ENCODE measurements at places on chromosomes 7 and 10. TPM values are rescaled to one million over a fixed set of nuclear protein-coding genes. Genes with fewer than 3 reads are reported as not detected.

DNA sequence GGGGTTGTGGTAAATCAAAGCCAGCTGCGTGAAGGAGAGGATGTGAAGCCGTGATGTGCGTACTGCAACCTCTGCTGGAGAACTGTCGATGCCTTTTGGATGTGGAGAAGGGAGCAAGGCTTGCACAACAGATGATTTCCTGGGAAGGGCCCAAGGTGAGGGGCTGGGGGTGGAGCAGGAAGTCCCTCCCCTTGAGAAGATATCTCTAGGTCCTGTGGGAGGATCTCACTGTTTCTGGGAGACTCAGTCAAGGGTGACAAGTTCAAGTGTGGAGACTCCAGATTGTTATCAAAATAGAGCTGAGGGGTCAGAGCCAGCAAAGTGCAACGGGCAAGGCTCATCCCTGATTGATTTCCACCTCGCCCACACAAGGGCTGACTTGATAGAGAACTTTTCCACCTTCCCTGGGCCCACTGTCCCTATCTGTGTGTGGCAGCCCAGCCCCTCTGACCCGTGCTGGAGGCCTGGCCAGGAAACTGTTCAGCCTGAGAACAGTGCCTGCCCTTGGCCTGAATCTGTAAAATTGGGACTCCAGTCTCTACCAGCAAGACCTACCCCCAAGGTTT, 55.0 kb downstream of the COL13A1 start:
- no peak for DNase-seq

DNA sequence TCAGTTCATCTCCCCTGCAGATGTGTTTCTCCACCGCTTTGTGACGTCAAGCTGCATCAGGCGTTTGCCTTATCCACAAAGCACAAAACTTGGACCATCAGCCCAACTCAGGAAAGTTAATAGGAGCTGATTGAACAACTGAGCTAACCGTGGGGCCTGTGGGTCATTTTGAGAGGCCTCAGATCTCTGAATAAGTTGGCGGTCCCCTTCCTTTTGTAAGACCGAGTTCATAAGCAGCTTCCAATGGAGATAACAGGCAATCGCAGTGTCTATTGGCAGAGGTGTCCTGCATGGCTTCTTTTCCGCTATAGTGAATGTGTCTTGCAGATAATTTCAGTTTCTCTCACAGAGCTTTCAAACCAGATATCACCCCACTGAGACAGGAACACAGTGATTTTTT, 154.0 kb downstream of the SORCS1 start:
- DNase-seq = no peak

DNA sequence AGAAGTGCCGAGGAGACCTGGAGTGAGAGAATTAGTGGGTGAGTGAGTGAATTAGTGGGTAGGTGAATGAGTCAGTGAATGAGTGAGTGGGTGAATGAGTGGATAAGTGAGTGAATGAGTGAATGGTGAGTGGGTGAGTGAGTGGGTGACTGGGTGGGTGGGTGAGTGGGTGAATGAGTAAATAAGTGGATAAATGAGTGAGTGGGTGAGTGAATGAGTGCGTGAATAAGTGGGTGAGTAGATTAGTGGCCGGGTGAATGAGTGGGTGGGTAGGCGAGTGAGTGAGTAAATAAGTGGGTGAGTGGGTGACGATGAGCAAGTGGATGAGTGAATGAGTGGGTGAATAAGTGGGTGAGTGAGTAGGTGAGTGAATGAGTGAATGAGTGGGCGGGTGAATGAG, 243.7 kb upstream of the MGMT start:
- DNase-seq = no peak

The SPDYE2 gene
- not detected for total RNA-seq

GRCh38 chr10:59962756-59963155, 56.4 kb upstream of the CCDC6 start:
- no peak for DNase-seq

The SEMA3D gene
- total RNA-seq = 5.5 TPM

GRCh38 chr10:88525371-88526069, 57.6 kb downstream of the RNLS start:
- DNase-seq = no peak

- no peak for DNase-seq
Observed at GRCh38 chr7:27532314-27532713, 130.4 kb downstream of the HIBADH start.

The PNLIPRP2 gene
- not detected for total RNA-seq
